ENCODE measurements at places on chromosomes 7 and 10.
A peak's percentile ranks its signal among the peaks of the same experiment; 100 is the strongest.

- no peak for DNase-seq
Observed at GRCh38 chr10:124239134-124239533, 145.7 kb upstream of the CHST15 start.

GRCh38 chr10:117545141-117546019 lies 2.8 kb downstream of the EMX2 start:
- DNase-seq, result no peak

GRCh38 chr7:71135663-71136062 lies 3.7 kb downstream of the GALNT17 start:
- DNase-seq, result no peak

GRCh38 chr10:119375574-119376272 lies 166.8 kb downstream of the RGS10 start:
- no peak for DNase-seq

GRCh38 chr10:43126759-43127424 lies 11.4 kb upstream of the CSGALNACT2 start:
- no peak for DNase-seq

DNA sequence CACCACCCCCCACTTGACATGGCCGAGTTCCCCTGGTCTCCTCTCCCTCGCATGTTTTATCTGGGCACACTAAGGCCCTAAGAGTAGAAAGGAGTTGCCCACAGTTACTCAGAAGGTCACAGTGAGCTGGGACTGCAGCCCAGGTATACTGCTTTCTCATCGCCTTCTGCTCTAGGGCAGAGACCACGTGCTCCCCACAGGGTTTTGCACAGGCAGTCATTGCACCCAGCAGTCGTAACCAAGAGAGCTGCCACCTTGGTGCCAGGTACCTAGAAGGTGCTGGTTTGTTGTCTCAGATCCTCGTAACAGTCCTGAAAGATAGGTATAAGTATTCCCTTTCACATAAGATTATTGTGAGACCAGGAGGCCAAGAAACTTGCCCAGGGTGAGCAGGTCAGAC lies 1.8 kb downstream of the MINDY4 start:
- DNase-seq, result no peak

- peak; percentile 62 for DNase-seq
Observed at GRCh38 chr7:101363734-101364374, 1.2 kb downstream of the COL26A1 start.
